Stimulated activated CD4-positive, alpha-beta T cell treated with anti-CD3 and anti-CD28 coated beads, TNF-alpha, amount 100 ng/mL, for 48 hours (primary cell): ENCODE measurements at places on chromosomes 2 and 18.

DNA sequence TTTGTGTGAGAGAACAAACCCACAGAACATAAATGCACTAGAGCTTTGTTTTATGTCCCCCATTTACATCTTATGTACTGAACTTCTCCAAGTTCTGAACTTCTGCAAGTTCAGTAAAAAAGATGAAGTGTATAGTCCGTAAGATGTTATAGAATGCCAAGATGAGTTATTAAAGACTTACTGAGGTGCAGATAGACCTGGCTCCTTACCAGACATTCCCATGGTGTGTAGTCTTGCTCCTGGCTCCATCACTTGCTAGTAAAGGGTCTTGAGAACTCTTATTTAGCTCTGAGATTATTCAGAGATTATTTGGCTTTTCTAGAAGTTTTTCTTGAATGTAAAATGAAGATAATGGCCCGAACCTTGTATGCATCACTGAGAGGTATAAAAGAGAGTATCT is 16.8 kb downstream of the GULP1 start:
- DNase-seq: no peak

- DNase-seq: no peak
Observed at GRCh38 chr2:37614061-37614738, 57.2 kb downstream of the CDC42EP3 start.

DNA sequence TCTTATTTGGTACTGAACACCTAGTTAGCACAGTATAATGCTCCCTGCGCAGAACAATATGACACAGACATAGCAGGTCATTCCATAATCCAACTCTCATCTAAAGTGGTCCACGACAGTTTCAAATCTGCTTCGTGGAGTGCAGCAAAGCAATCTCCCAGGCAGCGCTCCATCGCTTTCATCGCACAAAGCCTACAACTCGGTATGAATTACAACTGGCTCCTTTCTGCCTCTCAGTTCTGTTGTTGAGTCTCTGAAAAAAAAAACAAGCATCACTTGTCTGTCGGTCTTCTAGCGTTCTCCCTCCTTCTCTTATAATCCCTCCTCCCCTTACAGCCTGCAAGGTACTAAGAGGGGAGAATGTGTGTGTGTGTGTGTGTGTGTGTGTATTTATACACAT is 123.5 kb downstream of the FIGN start:
- DNase-seq: no peak

DNA sequence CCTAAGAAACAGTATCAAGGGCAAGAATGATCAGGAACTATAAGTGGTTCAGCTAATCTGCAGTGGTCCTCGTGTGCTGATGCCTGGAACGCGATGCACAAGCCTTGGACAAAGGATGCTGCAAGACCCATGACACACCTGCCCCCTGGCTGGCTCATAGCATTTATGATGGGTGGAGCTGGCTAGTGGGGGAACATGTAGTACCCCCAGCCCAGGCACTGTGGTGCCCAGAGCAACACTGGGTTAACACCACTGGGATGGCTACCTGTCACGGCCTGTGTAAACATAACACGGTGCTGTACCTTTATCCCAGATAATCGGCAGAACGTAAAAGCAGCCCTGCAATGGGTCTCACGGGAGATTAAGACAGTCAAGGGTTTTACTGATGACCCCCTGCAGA is 60.3 kb upstream of the PEX13 start:
- no peak for DNase-seq

GRCh38 chr2:125172181-125172580 is 1147.1 kb downstream of the CNTNAP5 start:
- DNase-seq: no peak

- DNase-seq: no peak
Observed at GRCh38 chr2:185456517-185456916, 282.1 kb upstream of the FSIP2 start.

DNA sequence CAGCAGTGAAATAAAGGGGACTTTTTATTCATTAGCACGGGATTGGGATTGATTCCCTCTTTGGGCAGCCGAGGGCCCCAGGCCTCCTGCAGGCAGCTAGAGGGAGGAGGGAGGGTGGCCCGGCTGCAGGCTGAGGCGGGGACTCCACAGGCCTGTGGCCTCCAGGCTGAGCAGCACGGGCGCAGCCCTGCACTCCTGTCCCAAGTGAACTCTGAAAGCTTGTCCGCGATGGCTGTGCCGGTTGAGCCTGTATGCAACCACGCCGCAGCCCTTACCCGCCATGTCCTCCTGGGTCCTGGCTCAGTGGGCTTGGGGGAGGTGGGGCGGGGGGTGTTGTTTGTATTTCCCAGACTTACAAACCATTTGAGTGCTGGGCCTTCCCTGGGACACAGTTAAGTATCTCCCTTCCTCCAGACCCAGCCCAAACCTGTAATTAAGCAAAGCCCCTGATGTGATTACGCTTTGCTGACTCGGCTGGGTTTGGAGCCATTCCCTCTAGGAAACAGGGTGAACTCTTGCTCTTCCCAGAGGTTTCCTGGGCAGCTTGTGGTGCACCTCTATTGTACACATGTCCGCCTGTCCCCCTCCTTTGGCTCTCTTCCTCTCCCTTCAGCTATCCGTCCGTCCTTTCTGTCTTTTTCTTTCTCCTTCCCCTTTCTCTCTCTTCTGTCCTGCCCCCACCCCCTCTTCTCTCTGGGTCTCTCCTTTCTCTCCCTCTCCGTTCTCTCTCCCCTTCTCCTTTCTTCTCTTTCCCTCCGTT is 5.3 kb downstream of the GLI2 start:
- no peak for DNase-seq

DNA sequence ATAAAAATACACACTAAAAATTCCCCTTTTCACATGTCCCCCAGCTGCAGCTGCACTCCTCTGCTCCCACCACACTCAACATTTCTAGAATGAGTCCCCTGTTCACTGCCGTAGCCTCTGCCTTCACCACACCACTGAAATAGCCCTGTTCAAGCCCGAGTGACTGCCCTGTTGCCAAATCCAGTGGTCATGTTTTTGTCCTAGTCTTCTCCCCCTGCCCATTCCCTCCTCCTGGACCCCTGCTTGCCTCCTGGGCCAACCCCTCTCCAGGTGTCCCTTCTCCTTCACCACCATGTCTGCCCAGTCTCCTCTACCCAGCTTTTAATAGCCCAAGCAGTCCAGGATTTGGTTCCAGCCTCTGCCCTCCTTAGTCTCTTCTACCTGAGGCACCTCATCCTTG is 97.1 kb upstream of the LGALSL start:
- DNase-seq: no peak

DNA sequence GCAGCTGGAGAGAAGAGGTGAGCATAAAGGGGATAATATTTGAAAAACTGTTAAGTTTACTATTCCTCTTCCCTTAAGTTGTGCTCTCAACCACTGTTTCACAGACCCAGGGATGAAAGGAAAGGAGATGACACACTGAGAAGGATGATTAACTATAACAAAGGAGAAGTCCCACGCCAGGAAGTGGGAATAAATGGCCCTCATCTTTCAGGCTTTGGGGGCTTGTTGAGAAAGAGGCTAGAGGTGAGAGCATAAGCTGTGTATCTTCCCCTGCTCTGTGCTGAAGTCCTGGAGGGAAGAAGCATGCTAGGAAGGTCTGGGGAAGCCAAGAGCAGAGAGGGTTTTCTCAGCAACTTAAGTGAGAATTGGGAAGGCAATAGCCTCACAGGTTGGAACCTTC is 399.1 kb upstream of the ATP5MC3 start:
- DNase-seq: no peak

DNA sequence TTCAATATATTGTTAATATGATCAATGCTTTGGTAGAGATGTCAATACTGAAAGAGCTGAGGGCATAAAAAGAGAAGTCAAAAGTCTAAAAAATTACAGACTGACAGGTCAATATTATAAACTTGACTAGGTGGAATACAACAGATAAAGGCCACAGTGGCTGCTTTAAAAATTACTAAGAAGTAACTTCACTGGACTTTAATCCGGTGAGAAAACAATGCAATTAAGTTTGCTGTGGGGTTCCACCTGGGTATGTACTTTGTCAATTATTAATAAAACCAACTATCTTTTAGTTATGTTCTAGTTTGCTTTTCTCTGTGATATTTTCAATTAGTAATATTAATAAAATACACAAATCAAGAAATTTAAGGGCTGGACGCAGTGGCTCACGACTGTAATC is 44.7 kb downstream of the RAPH1 start:
- DNase-seq: no peak

- DNase-seq: no peak
Observed at GRCh38 chr2:74065456-74065855, 80.7 kb downstream of the TET3 start.

GRCh38 chr2:70528276-70528675 is 25.4 kb downstream of the TGFA start:
- DNase-seq: no peak

DNA sequence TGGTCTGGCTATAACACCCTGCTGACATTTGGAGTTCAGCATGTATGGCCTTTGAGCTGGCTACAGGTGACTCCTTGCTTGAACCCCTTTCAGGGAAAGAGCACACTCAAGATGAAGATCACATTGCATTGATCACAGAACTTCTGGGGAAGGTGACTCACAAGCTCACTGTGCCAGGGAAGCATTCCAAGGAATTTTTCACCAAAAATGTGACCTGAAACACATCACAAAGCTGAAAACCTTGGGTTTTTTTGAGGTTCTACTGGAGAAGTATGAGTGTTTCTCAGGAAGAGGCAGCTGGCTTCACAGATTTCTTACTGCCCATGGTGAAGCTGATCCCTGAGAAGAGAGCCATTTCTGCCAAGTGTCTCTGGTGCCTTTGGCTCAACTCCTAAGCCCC is 879.0 kb downstream of the CBLN2 start:
- DNase-seq: no peak

DNA sequence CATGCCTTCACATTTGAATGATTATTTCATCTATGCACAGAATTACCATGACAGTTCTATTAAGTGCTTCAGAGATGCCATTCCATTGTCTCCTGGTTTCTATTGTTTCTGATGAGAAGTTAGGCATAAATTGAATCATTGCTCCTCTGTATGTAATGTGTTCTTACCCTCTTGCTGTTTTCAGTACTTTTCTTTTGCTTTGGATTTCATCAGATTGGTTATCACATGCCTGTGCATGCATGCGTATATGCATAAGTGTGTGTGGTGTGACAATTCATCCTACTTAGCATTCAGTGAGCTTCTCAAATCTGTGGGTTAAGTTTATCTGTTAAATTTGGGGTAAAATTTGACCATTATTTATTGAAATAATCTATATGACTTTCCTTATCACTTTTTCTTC is 263.3 kb upstream of the RND3 start:
- no peak for DNase-seq
